ENCODE measurements at places on chromosomes 7 and 10.

- DNase-seq, result no peak
These were observed 46.3 kb downstream of the MTPN start for GRCh38 chr7:135930565-135931461.

DNA sequence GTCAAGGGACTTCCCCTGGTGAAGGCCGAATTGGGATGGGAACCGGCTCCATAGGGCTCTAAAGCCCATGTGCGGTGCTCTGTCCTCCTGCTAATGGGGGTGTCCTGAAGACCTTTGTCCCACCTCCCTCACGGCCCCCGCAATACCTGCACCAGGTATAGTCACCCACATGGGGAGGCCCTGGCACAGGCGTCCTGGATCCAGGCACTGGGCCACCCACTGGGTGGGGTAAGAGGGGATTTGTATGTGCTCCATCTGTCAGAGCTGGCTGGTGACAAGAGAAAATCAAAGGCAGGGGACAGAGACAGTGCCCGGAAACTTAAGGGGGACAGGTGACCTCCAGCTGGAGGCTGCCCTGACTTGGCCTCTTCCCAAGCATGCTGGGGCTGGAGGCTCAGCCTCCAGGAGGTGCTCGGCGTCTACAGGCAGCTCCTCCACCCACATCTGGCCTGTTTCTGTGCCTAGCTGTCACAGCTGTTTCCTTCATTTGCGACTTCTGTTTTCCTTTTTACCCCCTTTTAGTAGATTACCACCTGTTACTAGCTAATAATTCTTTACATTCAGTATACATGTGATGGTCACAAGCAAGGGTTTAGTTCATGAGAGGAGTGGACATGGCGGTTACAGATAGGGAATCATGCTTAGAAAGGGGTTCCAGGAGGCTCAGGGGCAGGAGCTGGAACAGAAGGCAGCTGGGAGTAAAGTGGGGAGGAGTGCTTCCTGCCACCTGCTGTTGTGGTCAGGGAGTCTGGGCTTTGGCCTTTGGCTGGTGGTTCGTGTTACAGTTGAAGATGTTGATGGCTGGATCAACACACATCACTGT, 2.3 kb upstream of the CUZD1 start:
- no peak for DNase-seq

DNA sequence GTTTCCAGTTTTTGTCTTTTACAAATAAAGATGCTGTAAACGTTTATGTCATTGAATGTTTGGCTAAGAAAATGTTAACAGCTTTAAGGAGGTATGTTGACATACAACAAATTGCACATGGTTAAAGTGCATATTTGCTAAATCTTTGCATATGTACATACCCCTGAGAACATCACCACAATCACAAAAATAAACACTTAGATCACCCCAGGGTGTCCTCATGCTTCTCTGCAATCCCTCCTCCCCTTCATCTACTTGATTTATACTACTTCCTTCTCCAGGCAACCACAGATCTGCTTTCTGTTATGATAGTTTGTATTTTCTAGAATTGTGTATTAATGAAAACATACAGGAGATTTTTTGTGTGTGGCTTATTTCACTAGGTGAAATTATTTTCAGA, 209.5 kb downstream of the GLRX3 start:
- no peak for DNase-seq

DNA sequence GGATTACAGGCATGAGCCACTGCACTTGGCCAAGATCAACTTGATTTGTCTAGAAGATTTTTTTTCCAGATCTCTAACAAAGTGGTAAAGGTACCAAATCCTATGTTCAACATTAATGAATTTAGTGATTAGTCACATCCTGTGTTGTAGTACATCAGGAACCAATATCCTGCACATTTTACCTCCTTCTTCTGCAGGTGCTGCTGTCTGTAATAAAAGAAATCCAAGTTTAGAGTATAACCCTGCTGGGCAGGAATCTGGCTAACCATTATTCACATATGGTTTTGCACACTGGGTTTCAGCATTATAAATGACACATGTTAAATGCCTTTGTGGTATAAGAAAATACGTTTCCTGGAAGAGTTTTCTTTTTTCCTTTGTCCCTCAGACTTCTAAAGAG, 10.8 kb downstream of the PARD3 start:
- DNase-seq, result no peak

DNA sequence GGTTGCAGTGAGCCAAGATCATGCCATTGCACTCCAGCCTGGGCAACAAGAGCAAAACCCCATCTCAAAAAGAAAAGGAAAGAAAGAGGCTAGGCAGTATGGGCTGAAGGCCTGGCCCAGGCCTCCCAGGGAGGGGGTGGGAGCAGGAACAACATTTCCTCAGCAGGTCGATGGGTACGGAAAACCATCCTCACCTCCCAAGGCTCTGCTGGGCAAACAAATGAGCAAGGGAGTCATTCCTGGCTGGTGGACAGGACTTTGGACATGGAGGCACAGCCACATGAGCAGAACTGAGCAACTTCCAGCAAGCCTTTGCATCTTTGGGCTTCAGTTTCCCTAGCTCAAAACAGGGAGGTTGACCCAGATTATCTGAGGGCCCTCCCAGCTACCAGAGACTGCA, 13.0 kb downstream of the OGDHL start:
- no peak for DNase-seq

- DNase-seq, result no peak
These were observed 40.2 kb downstream of the ZNF783 start for GRCh38 chr7:149302222-149302621.

GRCh38 chr7:571718-572415, 52.2 kb upstream of the PDGFA start:
- DNase-seq, result no peak

DNA sequence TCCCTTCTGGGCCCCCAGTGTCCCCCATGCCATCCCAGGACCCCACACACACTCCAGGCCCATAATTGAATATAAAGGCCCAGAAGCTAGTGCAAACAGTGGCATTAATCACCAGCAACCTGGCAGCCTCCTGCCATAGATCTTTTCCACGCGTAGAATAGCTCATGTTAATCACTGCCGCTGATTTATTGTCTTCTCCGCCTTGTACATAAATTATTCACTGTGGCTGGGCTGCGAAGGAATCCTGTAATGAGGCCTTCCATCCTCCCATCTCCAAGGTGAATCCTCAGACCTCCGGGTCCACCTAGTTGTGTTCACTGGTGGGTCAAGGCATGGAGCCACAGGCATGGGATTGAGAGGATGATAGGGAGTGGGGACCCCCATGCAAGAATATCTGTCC, 33.2 kb downstream of the KAZALD1 start:
- no peak for DNase-seq

GRCh38 chr7:149790146-149790548, 16.8 kb upstream of the ZNF467 start:
- no peak for DNase-seq

DNA sequence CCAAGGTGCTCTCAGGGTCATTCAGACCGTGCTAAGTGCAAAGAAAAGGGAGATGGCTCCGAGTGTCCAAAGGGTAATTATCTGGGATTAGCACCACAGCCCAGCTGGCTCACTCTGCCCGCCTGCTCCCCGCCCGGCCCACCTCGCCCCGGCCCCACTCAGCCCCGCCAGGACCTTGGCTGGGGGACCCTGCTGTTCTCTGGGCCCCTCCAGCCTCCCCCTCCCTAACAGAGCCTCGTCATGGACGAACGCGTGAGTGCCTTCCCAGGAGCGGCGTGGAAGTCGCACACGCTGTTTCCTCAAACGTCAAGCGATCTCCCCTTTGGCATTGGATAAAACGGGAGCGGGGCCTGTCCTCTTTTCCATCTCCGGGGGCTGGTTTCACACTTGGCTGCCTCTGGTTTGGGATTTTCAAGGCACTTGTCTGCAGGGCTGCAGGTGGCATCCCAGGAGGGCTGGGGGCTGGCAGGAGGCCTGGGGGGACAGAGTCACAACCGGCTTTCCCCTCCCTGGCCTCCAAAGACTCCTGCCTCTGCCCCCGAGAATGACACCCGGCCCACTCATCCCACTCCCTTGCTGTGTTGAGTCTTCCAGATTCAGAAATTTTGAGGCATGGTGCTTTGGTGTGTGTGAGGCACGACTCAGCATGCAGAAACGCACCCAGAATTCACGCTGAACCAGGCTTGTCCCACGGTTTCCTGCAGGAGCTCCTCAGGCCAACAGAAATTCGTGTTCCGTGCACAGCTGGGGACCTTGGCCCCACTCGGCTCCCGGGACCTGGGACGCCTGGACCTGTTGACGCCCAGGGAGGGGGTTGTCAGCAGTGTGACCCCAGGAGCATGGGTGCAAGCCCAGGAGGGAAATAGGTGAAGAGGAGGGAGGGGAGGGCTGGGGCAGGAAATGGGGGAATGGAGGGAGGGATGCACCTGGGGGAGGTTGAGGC, 110.0 kb downstream of the PDGFA start:
- DNase-seq, result peak; percentile 51

DNA sequence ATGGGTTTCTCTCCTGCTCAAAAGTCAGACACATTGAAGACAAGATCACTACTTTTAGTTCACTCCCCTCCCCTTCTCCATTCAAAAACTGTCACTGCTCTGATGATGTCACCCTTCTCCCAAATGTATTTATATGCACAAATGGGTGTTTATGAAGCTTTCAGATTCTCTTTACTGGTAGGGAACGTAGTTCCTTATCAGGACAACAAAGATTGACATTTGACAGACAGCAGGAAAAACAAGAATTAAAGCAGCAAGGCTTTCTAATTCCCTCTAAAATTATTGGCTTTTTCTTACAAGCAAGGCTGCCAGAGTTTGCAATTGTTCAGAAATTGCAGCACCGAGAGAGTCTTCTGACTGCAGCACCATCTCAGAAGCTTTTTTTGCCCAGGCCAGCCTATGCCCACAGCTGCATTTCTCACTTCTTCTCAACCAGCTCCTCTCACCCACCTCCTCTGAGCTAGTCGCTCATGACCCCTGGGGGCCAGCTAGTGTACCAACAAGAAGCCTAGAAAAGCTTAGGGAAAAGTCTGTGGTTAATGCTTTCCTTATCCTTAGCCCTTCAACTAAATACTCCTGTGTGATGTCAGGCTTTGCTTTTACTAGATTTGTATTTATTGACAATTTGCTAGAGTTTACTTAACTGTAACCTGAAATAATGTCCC, 265.1 kb downstream of the HTR7 start:
- DNase-seq, result peak; percentile 52

GRCh38 chr10:91665842-91666241, 33.0 kb upstream of the PPP1R3C start:
- no peak for DNase-seq

- no peak for DNase-seq
These were observed 47.9 kb downstream of the PIP4K2A start for GRCh38 chr10:22666287-22667092.

DNA sequence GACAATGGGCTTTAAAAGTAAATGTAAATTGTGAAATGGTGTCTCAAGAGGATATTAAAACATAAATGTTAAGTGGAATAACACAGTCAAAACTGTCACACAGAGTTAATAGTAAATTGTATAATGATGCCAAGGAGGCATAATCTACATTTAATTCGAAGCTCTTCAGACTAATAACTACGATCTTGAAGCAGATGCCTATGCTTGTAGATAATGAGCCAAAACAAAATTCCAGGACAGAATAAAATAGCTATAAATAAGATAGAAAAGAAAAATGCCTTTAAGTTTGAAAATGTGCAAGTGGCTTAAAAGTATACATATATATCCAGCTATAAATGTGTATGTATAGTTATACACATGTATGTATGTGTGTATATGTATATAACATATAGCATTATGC, 17.5 kb downstream of the TWIST1 start:
- DNase-seq, result no peak

DNA sequence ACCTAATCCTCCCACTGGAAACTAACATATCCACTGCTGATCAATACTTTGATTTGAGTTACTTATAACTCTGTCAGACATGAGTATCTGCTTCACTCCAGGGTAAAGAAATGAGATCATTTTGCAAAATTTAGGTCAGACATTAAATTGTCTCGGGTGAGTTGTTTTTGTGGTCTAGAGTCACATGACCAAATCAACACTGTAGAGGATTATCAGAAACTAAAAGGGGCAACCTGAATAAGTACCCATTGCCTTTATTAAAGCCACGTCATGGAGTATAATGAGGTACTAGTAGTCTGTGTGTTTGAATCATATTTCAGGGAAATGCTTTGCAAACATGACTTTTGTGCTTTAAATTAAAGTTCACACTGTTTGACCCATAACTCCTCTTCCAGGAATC, 107.7 kb upstream of the ADO start:
- DNase-seq, result no peak

GRCh38 chr7:85125651-85126131, 61.2 kb downstream of the SEMA3D start:
- no peak for DNase-seq

DNA sequence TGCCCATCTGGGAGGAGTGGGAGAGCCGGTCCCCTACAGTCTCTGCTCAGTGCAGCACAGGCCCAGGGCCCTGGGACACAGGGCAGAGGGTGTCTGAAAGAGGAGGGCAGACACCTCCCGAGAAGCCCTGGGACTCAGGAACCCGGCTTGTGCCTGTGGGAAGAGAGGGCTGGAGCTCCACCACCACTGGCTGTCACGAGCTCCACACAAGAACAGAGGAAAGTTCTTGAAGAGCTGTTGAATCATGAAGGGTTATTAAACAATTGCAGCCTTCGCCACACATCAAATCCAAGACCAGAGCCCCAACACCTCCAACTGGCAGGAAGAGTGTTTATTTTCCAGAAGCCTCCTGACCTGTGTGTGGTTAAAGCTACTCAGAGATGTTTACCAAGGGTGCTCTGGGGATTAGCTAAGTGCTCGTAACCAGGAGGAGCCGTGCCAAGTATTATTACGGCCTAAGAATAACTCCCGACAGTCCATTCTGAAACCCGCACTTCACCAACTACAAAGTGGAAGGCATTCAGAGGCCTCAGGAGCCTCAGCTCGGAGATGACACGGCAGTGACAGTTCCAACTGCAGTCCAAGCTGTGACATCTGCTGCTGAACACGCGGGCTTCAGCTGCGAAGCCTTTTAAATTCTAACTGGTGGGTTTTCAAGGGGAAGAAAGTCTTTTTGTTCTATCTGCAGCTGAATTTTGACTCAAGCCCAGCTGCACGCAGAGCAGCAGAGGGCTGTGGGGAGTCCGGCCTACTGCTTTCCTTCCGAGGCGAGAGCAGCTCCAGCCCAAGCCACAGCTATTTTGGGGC, 75.1 kb downstream of the MAD1L1 start:
- peak; percentile 42 for DNase-seq

GRCh38 chr10:36500266-36500665, 625.1 kb upstream of the ANKRD30A start:
- DNase-seq, result no peak

- DNase-seq, result no peak
These were observed 798 bp downstream of the BLNK start for GRCh38 chr10:96270571-96270970.

- peak; percentile 46 for DNase-seq
These were observed 1.8 kb upstream of the OPN4 start for GRCh38 chr10:86652361-86653202.

- no peak for DNase-seq
These were observed 30.6 kb downstream of the CISD1 start for GRCh38 chr10:58299580-58299979.

- DNase-seq, result no peak
These were observed 79.2 kb downstream of the RBM20 start for GRCh38 chr10:110723224-110723891.
